Cardiac fibroblast (primary cell): ENCODE measurements at places on chromosomes 11 and 22.

- peak; percentile 76 for DNase-seq
Observed at GRCh38 chr11:118622376-118623268, 15.2 kb downstream of the PHLDB1 start.

DNA sequence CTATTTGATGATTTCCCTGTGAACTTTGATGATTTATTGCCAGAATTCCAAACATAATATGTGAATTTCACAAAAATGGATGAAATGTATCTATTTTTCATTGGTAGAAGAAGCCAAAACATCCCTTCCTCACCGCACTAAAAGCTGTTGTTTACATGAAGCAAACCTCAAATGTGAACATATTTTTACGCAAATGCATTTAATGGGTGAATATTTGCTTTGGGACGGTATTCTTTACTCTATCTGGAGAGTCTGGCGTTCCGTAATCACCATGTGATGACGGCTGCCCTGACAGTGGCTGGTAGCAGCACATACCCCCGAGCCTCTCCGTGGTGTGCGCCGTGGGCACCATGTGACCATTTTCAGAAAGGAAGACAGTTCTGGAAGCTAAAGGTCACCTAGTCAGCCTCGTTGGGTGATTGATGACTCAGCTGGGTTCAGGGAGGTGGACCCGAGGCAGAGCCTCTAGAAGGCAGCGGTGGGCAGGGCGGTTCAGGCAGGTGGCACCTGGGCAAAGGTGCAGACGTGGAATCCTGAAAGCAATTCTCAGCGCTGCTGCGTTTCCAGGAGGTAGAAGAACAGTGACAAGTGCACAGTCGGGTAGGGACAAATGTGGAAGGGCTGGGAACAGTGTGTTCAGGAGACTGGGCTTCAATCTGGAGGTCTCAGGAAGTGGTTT, 45.3 kb downstream of the PPARA start:
- DNase-seq: no peak

GRCh38 chr11:20881328-20882079, 212.1 kb downstream of the NELL1 start:
- DNase-seq: no peak

DNA sequence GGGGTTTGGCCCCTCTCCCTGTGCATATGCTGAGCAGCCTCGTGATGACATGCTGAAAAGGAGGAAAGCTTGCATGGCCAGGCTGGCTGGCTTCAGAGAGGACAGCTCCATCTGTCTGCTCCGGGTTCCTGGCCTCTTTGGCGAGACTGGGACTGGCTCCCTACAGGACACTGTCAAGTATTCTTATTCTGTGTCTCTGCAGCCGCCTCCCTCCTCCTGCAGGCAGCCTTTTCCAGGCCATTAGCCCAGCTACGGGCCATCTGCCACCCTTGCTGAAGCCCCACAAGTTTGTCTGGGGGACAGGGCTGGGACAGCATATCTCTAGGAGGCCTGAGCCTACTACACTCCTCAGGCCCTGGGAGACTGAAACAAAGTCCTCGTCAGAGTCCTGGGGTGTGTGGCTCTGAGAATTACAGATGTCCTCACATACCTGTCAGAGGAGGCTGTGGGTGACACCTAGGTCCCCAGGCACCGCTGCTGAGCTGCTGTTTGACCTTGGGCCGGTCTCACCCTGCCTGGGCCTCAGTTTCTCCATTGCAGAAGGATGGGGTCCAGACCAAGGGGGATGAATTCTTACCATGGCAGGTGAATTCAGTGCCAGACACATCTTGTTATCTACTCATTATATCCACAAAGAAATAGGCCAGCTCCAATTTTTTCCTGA, 11.0 kb downstream of the MRGPRG start:
- no peak for DNase-seq

- no peak for DNase-seq
Observed at GRCh38 chr22:46574993-46575910, 37.8 kb upstream of the CELSR1 start.

DNA sequence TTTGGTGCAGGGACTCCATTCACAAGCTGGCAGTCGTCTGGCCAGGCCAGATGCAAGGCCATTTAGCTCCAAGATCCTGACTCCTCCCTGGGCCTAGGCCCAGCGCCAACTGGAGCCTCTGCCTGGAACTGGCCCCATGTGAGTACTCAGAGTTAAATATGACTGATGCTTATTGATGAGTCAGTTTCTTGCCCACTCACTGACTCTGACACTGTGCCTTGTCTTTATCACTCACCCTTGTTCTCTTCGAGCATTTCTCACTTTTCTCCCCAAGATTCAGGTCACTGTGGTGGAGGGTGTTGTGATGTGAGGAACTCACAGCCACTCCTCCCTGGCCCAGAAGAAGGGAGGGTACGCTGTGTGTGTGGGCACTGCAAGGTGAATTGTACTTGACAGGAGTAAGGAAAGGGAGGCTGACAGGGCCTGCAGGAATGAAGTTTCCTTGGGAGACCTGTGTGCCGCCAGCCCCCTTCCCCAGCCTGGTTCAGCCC, 23.2 kb upstream of the ST3GAL4 start:
- DNase-seq: peak; percentile 84
